ENCODE measurements at places on chromosomes 4 and X. TPM values are rescaled to one million over a fixed set of nuclear protein-coding genes. Genes with fewer than 3 reads are reported as not detected.

RNF212 gene
- 2.3 TPM for total RNA-seq

SPANXC gene
- not detected for total RNA-seq

CT83 gene
- not detected for total RNA-seq

HPGDS gene
- total RNA-seq = 0.33 TPM

CLGN gene
- total RNA-seq = not detected

SPRY1 gene
- 4.6 TPM for total RNA-seq

IL13RA1 gene
- 0.94 TPM for total RNA-seq

SYTL5 gene
- total RNA-seq = not detected

PRR32 gene
- not detected for total RNA-seq

SPATA18 gene
- total RNA-seq = not detected

PRPS2 gene
- total RNA-seq = 31.5 TPM

DNA sequence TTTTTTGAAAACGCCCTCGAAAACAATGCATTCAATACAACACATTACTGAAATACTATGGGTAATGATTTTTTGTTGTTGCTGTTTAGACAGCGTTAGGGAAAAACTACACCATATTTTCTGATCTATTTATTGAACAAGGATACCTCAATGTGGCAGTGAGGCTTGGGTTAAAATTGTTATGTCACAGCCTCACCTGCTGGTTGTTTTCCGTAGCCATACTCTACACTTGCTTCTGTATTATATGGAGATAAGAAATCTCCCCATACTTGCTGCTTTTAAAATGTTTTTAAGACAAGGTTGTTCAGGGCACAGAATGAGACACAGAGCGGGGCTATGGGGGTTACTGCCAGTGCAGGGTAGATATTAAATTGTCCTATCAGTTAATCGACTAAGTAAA is 221.6 kb upstream of the FTHL17 start:
- no peak for DNase-seq

DNA sequence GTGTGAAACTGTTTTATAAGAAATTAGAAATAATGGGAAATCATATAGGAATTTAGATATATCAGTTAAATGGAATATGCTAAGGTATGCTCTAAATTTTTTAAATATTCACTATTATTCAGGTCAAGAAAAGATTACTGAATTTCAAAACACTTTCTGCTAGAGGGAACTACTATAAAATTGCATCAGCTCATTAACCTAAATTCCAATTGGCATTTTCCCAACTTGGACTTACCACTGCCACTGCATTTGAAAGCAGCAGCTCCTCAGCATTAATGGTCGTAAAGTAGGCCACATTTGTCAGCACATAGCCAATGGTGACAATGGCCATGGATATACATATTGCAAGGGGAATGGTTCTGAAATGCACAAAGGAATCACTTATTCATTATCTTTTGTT is 57.3 kb downstream of the SLC7A11 start:
- DNase-seq = no peak

- peak; percentile 32 for DNase-seq
These were observed 18.9 kb downstream of the TSPAN5 start for GRCh38 chr4:98639523-98639922.

- DNase-seq = no peak
These were observed 75.0 kb downstream of the EVC start for GRCh38 chr4:5785806-5786680.

DNA sequence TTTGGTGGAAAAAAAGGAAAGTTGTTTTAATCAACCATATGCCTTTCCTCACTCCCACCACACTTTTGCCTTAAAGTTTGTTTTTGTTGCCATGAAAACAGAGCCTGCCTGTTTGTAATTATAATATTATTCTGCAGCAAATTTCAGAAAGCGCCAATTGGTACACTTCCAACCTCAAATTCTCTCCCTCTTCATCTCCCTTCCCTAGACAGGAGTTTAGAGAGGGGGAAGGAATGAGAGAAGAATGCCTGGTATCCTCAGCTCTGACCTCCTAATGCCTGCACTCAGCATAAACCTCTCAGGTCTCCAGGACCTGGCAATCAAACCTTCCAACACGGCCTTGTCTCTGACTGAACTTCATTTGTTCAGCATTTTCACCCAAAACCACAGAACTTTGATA is 138.4 kb upstream of the HCCS start:
- DNase-seq = no peak

DNA sequence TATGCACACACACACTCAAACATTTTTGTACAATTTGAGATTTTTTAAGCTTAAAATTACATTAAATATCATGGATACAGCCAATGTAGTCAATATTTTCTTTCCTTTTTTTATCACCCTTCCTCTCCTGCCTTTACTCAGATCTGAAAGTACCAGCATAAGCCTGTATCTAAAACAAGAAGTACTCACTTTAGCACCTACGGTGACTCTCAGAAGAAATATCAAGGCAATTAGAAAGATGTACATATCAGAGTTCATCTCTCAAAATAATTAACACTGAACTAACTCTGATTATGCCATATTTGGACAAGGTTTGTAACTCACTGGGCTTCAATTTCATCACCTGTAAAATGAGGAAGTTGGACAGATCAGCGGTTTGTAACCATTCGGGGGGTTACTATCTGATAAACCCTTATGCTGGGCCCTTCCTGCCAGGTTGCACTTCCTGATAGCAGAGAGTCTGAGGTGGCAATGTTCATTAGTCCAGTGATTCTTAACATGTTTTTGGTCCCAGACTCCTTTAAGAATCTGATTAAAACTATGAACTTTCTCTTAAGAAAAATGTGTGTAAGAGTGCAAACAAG is 5.7 kb upstream of the GPR174 start:
- no peak for DNase-seq

DNA sequence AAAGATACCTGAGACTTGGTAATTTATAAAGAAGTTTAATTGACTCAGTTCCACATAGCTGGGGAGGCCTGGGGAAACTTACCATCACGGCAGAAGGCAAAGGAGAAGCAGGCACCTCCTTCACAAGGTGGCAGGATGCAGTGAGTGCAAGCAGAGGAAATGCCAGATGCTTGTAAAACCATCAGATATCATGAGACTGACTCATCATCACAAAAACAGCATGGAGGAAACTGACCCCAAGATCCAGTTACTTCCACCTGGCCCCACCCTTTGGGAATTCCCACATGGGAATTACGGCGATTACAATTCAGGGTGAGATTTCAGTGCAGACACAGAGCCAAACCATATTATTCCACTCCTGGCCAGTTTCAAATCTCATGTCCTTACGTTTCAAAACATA is 514.7 kb upstream of the SPANXN1 start:
- DNase-seq = no peak

DNA sequence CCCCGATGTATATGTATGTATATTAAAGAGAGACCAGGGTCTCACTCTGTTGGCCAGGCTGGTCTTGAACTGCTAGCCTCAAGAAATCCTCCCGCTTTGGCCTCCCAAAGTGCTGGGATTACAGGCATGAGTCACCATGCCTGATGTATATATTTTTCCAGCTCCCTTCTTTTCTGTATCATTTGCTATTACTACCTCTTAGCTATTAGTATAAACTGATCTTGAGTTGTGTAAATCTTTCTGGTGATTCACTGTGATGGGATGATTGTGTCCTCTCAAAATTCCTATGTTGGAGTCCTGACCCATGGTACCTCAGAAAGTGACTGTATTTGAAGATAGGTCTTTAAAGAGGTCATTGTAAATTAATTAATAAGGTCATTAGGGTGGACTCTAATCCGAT is 53.1 kb downstream of the HPRT1 start:
- no peak for DNase-seq

- DNase-seq = no peak
These were observed 40.7 kb downstream of the MTTP start for GRCh38 chr4:99615170-99615820.

DNA sequence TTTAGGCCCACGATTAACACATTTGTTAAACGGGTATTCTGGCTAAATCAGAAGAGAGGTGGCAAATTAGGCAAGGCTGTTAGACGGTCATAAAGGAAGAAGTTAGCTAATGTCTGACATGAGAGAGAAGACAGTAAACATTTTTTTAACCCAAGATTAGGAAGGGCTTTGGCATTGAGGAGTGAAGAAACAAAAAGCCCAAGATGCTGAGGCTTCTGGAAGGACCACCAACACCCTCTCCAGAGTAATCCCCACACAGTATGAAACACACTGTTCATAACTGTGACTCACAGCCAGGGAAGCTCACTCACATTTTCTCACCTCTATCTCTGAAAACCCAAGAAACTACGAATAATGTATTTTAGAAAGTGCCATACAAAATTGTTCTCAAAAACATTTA is 127.6 kb downstream of the AMELX start:
- DNase-seq = no peak

DNA sequence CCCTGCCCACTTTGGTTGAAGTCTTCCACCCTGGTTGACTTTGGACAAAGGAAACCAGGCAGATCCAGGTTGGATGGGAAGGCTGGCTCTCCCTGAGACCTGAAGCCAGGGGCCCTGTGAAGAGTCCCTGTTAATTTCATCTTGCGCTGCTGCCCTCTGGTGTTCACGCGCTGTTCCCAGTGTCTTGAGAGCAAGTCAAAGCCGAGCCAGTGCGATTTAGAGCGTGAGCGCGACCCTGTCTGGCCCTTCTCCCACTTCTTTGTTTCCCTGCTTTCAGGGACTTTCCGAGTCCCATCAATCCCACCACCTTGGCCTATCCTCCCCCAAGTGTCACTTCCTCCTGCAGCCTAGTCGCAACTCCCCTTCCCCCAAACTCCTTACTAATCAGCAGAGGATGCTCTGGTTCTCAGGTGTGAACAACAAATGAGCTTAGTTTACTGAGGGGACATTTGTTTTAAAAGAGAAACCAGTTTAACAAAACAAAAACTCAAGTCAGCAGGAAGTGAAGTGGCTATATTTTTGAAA is 25.8 kb upstream of the CHRNA9 start:
- DNase-seq = peak; percentile 85

DNA sequence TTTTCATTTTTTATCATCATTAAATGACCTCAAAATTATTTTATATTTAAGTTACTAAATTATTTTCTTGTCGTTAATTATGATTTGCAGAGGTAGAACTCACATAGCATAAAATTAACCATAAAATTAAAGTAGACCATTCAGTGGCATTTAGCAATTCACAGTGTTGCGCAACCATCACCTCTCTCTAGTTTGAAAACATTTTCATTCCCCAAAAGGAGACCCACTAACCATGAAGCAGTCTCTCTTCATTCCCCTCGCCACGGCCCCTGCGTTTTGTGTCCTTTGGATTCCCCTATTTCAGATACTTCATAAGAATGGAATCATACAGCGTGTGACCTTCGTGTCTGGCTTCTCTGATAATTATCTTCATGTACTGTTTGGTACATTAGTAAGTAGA is 154.9 kb downstream of the ENPP6 start:
- DNase-seq = no peak

DNA sequence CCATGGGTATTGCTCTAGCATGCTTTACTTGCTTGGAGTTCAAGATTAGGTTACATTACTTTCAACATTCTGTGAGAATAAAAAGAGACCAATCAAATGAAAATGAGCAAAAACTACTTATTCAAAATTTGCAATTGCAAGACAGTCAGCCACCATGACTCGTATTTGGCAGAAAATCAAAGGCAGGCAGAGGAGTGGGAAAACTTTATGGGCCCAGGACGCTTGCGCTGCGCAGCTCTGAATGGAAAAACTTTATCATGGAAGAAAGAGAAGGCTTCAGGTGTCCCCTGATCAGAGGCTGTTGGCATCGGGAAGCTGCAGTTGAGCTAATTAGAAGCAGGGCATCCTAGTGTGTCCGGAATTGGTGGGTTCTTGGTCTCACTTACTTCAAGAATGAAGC is 250.6 kb downstream of the USP46 start:
- no peak for DNase-seq

DNA sequence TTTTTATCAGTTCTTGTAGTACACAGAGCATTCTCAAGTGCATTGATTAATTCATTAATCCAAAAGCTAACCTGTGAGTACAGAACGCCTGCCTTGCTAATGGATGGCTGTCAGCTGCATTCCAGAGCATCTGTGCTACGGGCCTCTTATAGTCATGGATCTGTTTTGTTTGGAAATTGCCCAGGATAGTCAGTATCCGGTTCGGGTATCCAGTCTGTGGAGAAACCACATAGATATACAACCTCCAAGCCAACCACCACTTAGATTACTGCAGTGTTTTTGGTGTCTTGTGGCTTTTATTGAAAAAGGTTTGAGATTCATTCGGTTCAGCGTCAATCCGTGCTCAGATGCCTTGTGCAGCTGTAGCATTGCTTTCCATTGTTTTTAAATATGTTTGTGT is 4.0 kb downstream of the LAP3 start:
- DNase-seq = no peak

GRCh38 chr4:68597482-68597881 is 21.4 kb upstream of the UGT2B17 start:
- DNase-seq = no peak

GRCh38 chrX:154873329-154873728 is 12.8 kb upstream of the F8A1 start:
- DNase-seq = no peak

DNA sequence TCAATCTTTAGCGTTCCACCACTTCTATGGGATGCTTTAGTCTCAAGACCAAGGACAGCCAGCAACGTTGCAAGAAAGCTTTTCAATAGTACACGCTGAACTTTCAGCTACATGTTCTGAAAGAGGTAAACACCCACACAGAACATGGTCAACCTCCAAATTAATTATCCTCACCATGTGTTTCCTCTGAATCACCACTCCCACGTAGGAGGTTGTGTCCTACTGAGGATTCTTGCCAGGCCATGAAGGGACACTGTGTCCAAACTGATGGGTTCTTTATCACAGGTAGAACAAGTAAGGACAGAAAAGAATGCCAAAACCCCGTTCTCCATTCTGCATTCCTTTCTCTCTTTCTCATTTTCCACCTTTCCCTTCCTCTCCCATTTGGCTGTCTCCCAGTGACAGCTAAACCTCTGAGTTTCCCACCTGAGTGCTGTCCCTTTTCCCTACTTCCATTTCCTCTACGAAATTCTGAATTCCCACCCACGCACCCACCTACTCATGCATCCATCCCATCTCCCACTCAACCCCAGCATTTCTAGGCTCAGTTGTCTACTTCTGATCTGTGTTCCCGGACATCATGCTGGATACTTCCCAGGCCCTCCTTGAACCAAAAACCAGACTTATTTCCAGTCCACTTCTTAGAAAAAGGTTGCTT is 29.0 kb upstream of the GPM6B start:
- no peak for DNase-seq

- no peak for DNase-seq
These were observed 181.6 kb downstream of the SPOCK3 start for GRCh38 chr4:167052631-167053091.

DNA sequence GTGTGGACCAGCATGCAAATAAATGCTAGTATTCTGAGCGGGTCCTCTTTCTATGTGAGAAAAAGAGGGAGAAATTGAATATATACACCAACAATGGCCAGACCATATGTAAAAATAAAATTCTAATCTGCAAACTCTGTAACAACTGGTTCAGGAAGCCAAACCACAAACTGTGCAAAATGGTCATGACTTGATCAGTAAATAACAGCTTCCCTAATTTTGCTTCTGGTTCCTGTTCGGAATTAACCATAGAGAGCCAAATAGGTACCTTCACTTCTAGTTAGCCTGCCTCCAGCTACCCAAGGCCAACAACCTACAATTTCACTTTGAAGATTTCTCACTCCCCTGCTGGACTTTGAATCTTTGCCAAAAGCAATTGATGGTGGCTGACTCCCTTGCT is 1313.2 kb downstream of the ADGRL3 start:
- DNase-seq = no peak
